ENCODE measurements at places on chromosomes 4 and X. TPM values are rescaled to one million over a fixed set of nuclear protein-coding genes. Genes with fewer than 3 reads are reported as not detected.

LEF1 gene
- total RNA-seq = 0.17 TPM

CXorf49 gene
- not detected for total RNA-seq

VCX3B gene
- not detected for total RNA-seq

AWAT2 gene
- total RNA-seq = not detected

SMIM10 gene
- total RNA-seq = 0.05 TPM

SMR3B gene
- total RNA-seq = not detected

MFAP3L gene
- 4.5 TPM for total RNA-seq

GPR82 gene
- total RNA-seq = not detected

TMEM33 gene
- 52.0 TPM for total RNA-seq

FRMPD3 gene
- 0.12 TPM for total RNA-seq

SPATA4 gene
- not detected for total RNA-seq

CLTRN gene
- 1.2 TPM for total RNA-seq

FGB gene
- 11.4 TPM for total RNA-seq

ADH1B gene
- not detected for total RNA-seq

HELT gene
- not detected for total RNA-seq

GPR143 gene
- total RNA-seq = 0.12 TPM

L1CAM gene
- 22.5 TPM for total RNA-seq

VCX3A gene
- not detected for total RNA-seq

SMIM10L2A gene
- 0.14 TPM for total RNA-seq

WAS gene
- 0.21 TPM for total RNA-seq

SERPINA7 gene
- total RNA-seq = not detected

HHIP gene
- 0.79 TPM for total RNA-seq

AGA gene
- 15.1 TPM for total RNA-seq

WDFY3 gene
- total RNA-seq = 9.9 TPM

SEL1L3 gene
- 23.6 TPM for total RNA-seq

TRIM75 gene
- total RNA-seq = not detected

FAM156B gene
- total RNA-seq = 8.5 TPM

NDP gene
- not detected for total RNA-seq

MTNR1A gene
- total RNA-seq = 0.33 TPM

ZNF157 gene
- not detected for total RNA-seq

REELD1 gene
- total RNA-seq = not detected

MAP3K15 gene
- 2.4 TPM for total RNA-seq

SLBP gene
- 74.1 TPM for total RNA-seq

MAGED2 gene
- total RNA-seq = 80.8 TPM
